ENCODE measurements at places on chromosomes 13 and 19.

DNA sequence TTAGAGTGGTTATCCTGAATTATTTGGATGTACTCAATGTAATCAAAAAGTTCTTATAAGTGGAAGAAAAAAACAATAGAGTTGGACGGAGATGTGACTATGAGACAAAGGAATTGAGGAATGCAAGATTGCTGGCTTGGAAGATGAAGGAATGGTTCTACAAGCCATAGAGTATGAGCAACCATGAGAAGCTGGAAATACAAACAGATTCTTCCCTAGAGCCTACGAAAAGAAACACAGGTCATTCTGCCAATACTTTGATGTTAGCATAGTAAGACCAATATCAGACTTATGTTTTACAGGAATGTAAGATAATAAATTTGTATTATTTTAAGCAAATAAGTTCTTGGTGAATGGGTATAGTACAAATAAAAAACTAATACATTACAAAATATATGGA is 249.2 kb downstream of the DIAPH3 start:
- no peak for DNase-seq

DNA sequence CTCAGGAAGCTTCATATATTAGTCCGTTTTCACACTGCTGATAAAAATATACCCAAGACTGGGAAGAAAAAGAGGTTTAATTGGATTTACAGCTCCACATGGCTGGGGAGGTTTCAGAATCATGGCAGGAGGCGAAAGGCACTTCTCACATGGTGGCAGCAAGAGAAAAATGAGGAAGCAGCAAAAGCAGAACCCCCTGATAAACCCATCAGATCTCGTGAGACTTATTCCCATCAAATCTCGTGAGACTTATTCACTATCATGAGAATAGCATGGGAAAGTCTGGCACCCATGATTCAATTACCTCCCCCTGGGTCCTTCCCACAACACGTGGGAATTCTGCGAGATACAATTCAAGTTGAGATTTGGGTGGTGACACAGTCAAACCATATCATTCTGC is 23.1 kb downstream of the FLT3 start:
- DNase-seq: no peak

- DNase-seq: no peak
These were observed 99.7 kb upstream of the RXFP2 start for GRCh38 chr13:31639443-31640163.

DNA sequence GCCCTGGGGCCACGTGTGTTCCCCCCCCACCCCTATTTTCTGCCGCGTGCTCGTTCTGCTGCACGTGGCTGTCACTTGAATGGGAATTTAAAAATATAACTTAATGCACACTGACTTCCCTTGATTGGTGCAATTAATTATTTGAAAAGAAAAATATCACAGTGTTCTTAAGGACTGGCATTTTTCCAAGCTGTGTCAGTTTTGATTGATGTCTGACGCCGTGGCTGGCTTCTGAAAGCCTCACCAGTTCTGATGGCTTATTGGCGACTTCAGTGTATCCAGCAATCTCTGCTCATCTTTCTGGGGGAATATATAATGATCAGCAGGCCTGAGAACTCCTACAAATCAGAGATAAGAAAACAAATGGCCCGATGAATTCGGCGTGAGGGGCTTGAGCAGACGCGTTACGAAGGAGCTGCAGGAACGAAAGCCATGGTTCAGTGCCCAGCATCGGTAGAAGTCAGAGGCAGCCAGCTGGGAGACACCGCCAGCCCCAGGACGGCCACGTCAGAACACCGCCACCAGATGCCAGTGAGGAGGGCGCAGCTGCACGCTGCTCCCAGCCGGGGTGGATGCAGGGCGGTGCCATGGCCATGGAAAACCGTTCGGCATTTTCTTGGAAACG is 111.2 kb downstream of the KDM4B start:
- DNase-seq: no peak

DNA sequence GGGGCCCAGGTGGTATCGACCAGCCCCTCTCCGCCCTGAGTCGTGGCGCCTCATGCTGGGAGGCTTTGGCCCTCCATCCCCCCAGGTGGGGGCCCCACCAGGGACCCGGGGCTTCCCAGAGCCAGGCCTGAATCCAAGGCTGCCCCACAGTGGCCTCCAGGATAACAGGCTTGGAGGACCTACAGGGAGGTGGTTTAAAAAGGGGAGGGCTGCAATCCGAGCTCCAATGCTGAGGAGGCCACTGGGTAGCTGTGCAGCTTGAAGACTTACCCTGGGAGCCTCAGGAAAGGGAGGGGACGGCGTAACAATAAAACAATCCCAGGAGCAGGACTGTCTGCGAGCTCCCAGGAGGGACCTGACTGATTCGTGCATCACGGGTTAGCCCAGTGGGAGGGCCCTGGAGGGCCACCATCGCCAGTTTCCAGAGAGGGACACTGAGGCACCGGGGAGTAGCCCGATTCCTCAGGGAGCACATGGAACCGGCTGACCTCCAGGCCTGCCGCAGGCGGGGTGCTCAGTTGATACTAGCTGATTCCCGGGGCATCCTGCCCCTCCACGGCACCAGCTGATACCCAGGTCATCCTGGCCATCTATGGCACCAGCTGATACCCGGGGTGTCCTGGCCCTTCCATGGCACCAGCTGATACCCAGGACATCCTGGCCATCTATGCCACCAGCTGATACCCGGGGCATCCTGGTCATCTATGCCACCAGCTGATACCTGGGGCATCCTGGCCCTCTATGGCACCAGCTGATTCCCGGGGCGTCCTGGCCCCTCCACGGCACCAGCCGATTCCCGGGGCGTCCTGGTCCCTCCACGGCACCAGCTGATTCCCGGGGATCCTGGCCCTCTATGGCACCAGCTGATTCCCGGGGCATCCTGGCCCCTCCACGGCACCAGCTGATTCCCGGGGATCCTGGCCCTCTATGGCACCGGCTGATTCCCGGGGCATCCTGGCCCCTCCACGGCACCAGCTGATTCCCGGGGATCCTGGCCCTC is 3.7 kb upstream of the C2CD4C start:
- no peak for DNase-seq

DNA sequence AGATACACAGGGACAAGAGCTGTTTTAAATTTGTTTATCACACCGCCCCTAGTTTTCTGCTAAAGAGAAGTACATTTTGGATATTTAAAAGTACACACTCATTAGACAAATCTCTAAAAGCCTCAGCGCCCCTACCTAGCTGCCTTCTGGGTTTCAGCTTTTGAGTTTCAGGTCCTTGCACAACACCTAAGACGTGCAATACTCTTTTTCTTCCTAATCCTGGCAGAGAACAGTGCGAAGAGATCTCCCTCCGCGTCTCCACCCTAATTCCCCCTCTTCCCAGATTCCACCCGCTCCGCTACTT is 421 bp upstream of the KLF5 start:
- peak; percentile 98 for DNase-seq

- no peak for DNase-seq
These were observed 218.3 kb upstream of the MAB21L1 start for GRCh38 chr13:35694549-35695447.

- DNase-seq: no peak
These were observed 79.2 kb downstream of the UBL3 start for GRCh38 chr13:29771247-29771646.

DNA sequence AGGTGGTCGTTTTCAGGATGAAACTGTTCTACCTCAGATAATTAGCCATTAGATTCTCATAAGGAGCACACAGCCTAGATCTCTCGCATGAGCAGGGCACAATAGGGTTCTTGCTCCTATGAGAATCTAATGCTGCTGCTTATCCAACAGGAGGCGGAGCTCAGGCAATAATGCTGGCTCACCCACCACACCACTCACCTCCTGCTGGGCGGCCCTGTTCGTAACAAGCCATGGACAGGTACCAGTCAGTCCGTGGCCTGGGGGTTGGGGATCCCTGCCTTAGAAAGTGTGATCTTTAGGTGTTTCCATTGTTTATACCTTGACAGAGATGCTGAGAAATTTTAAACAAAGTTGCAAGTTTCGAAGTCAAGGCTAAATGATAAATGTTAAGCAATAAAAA is 344.6 kb upstream of the HTR2A start:
- DNase-seq: no peak

GRCh38 chr19:28316464-28316863 is 896.5 kb downstream of the UQCRFS1 start:
- DNase-seq: no peak

DNA sequence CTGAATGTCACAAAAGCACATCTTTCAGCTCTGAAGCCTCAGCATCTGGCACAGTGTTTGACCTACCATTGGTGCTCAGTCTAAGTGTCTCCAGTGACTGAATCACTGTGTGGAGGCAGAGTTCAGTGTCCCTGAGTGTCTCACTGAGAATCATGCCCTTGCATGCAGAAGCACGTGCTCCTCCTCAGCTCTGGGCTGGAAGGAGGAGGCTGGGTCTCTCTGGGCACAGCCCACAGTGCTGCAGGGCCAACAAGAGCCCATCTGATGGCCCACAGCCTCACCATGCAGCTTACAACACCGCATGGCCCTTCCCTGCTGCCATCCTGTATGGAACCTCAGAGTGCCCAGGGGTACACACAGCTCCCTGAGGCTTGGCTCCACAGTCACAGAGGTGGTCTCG is 86.1 kb downstream of the TEX26 start:
- no peak for DNase-seq

GRCh38 chr13:30323524-30323923 is 16.2 kb upstream of the KATNAL1 start:
- no peak for DNase-seq

DNA sequence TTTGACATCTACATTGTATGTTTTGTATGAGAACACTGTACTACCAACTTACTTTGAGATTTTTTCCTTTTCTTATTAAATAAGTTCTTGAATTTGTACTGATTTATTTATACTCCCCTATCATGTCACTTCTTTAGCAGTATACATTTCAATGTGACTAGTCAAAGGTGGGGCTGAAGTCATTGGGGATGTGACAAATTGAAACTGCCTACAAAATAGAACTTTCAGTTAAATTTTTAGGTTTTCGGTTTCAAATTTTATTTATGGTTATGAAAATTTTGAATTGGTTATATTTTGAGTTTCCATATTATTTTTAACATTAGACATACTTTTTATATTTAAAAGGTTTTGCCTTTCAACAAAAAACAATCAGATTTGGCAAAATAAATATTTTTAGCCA is 221.6 kb downstream of the NBEA start:
- DNase-seq: no peak

- no peak for DNase-seq
These were observed 19.5 kb downstream of the SHC2 start for GRCh38 chr19:441213-441836.

DNA sequence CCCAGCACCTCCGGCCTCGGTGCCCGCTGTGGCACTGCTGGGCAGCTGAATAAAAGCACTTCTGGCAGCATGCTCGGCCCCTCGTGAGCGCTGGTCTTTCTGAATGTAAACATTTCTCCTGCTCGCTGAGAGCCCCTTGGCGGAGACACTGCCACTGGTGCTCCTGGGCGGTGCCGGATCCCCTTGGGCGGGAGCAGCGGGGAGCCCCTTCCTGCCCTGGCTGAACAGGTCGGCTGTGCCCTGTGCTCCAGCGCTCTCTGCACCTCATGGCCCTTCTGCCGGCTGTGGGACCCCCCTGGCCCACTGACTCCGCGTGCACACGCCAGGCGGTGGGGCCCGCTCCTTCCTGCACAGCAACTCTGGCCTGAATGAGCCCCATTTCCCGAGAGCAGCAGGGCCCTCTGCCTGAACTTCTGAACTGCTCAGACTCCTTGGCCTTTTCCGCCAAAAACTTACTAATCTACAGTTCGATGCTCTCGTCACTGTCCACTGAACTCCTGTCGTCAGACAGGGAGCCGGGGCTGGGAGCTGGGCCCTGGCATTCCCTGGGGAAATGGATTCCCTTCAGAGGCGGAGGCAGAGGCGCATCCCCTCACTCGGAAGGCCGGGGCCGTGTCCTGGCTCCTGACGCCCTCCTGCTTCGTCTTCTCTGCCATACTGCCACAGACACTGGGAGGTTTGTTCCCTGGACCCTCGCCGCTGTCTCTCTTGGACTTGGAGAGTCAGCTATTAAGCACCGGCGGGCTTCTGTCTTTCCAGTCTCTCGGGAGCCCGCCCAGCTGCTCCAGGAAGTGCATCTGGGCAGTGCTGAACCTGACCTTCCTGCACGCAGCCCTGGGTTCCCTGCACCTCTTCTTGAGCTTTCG is 14.2 kb downstream of the RB1 start:
- no peak for DNase-seq

GRCh38 chr13:60093425-60094019 is 70.2 kb downstream of the DIAPH3 start:
- no peak for DNase-seq

- DNase-seq: no peak
These were observed 8.7 kb upstream of the CKM start for GRCh38 chr19:45331411-45331810.
